Activated CD4-positive, alpha-beta T cell treated with anti-CD3 and anti-CD28 coated beads, Interleukin-2, Interleukin-6, amounts not matched to agents 100 ng/mL and 50 ng/mL, durations not matched to agents 16 hours and 8 hours (primary cell): ENCODE measurements at places on chromosomes 1 and 21.
A peak's percentile ranks its signal among the peaks of the same experiment; 100 is the strongest.

- DNase-seq: no peak
Observed at GRCh38 chr1:57882934-57883641, 459.2 kb upstream of the DAB1 start.

DNA sequence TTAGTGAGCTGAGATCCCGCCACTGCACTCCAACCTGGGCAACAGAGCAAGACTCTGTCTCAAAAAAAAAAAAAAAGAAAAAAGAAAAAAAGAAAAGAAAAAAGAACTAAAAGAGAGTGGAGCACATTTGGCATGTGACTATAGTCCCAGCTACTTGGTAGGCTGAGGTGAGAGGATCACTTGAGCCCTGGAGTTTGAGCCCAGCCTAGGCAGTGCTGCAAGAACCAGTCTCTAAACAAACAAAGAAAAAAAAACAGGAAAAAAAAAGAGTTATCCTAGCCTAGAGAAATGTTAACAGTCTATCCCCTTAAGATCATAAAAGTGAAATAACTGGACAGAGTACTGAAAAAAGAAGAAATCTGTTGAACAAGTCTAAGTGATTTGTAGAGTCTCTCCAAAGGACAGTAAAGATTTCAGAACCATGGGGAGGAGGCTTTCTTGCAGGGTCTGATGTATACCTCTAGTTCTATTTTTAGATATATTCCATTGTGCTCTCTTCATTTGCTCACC, 4.5 kb upstream of the PRDX1 start:
- DNase-seq: no peak

DNA sequence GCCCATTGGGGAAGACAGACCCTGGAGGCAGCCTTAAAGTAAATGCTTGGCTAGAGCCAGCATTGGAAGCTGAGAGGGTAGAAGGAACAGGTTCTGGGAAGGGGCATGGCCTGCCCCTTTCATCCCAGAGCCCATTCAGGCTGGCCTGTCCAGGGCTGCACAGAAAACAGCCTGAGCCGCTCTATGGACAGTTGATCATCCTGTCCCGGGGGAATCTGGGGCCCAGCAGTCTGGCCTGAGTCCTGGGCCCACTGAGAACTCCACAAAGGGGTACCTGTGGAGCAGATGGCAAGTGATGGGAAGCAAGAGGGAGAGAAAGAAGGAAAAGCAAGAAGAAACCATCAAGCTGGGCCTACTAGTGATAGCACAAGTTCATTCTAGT, 13.2 kb downstream of the TMEM81 start:
- no peak for DNase-seq

DNA sequence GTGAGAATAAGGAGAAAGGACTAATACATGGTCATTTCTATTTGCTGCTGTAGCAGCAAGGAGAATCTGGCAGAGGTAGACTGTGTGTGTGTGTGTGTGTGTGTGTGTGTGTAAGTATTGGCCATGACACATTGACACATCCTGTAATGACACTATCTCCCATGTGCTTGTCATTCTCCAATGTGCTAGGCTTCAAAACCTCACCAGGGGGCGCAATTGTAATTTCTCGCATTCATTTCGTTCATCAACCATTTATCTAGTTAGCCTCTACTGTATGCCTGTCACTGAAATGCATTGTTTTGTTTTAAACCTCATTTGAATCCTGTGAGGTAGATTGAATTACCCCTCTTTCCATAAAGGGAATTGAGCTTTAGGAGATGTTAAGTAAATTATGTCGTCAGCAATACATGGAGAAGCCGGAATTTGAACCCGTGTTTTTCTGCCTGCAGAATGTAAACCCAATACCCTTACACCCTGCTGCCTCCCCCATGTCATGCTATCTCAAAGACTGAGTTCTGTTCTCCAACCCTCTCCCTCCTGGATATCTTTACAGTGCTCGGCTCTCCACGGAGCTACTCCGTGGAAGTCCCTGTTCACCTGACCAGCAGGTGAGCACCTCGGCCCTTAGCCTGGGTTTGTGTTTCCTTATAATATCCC, 100.8 kb downstream of the UCK2 start:
- peak; percentile 72 for DNase-seq

- no peak for DNase-seq
Observed at GRCh38 chr21:27225151-27225550, 258.3 kb upstream of the ADAMTS5 start.

DNA sequence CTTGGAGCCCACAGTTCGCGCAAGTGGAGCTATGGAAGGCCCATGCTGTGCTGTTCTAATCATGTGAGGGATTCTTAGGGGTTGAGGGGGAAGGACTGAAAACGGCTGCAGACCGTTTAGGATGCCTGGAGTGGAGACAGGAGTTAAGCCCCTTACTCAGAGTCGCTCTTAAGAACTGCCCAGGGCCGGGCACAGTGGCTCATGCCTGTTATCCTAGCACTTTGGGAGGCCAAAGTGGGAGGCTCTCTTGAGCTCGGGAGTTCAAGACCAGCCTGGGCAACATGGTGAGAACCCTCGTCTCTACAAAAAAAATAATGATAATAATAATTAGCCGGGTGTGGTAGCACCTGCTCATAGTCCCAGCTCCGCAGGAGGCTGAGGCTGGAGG, 1.1 kb downstream of the ZNF672 start:
- DNase-seq: no peak

DNA sequence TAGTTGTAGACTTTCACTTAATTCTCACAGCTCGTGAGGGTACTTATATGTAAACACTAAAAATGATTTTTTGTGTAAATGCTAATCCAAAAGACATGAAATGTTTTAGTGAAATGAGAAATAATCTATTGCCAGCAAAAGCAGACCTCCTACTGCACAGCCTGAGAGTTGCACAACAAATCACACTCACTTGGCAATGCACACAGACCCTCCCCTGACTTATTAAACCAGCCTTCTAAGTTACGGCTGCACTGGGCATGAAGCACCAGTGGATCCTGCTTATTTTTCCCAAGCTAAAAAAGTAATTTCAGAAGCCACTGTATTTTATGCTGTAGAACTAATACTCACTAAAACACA, 10.3 kb downstream of the ERRFI1 start:
- no peak for DNase-seq

GRCh38 chr21:44771896-44772525, 29.6 kb downstream of the UBE2G2 start:
- no peak for DNase-seq

GRCh38 chr1:160371756-160372155, 4.9 kb downstream of the NHLH1 start:
- no peak for DNase-seq

DNA sequence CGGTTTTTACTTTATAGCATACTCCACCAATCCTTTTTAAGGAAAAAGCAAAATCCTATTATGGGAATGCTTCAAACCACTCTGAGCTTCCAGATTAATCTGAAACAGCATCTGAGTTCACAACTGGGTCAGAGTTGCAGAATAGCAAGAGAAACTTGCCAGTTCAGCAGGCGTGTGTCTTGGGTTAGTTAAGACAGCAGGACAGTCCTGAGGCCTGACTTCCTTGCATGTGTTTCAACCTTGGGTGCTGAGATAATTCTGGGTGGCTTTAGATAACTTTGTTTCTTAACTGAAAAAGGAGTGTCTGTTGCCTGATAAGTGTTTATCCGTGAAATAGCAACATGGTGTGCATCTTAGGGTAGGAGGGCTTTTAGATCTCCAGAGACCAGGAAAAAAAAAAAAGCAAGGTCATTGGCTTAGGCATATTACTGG, 169.2 kb downstream of the DHRS3 start:
- DNase-seq: no peak

DNA sequence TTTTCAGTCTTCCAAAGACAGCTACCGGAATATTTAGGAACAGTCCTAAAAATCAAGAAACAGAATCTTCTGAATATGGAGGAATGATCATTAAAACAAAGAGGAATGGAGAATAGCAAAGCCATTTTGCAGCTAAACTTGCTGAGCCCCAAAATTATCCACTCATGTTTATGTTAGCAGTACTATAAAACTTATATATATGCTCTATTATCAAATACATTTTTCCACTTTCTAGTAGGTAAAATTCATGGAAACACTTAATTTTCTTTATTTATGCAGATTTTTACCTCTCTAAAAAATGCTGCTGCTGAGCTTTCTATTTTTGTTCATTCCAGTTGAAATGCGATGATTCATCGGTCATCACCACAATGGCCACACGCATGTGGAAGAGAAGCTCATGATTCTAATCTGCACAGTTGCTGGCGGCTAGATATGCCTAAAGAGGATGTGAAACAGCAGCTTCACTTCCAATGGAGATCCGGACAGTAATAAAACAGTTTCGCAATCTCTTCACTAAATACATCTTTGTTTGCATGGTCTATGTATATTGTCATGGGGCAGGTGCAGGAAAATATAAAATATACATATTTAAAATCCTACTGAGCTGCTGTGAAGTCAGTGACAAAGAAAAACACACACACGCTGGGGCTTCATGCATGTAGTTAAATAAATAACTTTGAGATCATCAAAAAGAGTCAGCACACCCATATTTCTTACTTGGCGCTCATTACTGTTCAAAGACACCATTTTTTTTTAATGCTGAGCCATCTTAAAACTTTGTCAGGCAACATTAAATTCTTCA, 292.2 kb downstream of the SMYD3 start:
- DNase-seq: peak; percentile 3

GRCh38 chr1:99180343-99180808, 83.9 kb upstream of the PLPPR4 start:
- peak; percentile 83 for DNase-seq

DNA sequence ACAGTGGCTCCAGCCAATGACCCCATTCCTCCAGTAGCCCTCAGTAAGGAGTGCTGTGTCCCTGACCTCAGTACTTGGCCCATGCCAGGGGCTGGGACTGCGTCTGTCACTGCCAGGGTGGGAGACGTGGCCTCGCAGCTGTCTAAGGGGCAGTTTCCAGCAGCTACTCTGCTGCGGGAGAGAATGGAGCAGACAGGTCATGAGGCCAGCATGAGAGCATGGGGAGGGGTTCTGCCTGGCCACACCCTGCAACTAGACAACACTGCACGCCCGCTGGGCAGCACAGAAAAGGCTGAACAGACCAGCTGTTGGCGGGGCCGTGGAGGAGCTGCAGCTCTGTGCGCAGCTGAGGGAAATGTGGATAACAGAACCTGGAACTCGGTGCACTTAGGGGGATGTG, 91.6 kb upstream of the COL6A1 start:
- DNase-seq: no peak

DNA sequence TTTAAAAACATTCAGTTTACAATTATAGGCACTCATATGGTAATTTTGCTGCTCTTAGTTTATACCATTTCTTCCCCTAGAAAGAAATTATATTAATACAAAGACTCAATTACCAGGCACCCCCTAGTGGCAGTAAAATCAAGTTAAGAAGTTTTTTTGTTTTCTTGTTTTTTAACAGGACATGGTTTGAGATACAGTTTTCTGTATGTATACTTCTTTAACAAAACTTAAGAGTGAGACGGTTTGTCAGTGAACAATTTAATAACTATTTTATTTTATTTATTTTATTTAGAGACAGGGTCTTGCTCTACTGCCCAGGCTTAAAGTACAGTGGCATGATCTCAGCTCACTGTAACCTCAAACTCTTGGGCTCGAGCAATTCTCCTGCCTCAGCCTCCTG, 224.6 kb downstream of the FAF1 start:
- peak; percentile 10 for DNase-seq

- DNase-seq: peak; percentile 5
Observed at GRCh38 chr1:24903011-24903461, 27.0 kb downstream of the RUNX3 start.

DNA sequence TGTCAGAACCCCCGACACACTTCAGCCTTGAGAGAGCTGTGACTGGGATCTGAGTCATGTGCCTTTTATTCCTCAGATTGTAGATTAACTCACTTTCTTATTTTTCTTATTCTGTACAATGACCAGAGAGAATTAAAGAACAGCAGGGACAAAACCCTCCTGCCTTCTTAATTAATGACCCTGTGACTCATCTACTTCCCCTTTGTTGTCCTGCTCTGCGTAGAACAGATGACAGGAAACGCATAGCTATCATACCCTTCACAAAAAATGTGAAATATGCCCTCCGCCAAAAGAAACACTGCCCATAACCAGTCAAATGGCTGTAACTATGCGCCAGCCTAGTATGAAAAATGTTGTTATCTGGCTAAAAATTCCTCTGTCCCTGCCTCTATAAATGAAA, 9.1 kb upstream of the PADI2 start:
- DNase-seq: no peak

DNA sequence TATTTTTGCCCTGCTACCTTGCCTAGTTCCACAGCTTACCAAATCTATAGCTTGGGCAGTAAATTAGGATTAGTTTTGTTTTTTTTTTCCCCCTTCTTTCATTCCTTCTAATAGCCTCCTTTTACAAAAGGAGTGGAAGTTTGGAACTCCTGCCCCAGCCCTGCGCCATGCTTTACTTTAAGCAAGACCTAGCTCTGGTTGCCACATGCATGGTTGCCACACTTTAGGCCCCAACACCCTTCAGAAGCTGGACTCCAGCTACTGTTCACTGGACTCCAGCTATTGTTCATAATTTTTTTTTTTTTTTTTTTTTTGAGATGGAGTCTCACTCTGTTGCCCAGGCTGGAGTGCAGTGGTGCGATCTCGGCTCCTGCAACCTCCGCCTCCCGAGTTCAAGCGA, 115.8 kb downstream of the NR5A2 start:
- DNase-seq: no peak

GRCh38 chr1:145771056-145771455, 51.8 kb downstream of the CD160 start:
- no peak for DNase-seq

DNA sequence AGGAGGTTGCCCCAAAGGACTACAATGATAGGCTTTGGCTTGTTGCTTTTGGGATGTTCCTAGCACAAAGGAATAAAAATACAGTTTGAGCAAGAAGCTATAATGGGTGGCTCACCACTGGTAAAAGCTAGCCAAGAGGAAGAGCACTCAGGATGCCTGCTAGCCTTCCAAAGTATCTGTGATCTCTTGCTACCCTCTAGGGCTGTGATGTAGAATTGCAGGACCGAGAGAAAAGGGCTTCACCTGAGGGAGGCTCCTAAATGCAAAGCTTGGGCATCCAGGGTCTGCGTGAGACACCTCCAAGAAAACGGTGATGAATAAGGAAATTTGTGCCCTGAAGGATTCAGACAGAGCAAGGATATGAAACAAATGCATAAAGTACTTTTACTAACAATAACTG, 17.7 kb downstream of the IVL start:
- DNase-seq: peak; percentile 20

DNA sequence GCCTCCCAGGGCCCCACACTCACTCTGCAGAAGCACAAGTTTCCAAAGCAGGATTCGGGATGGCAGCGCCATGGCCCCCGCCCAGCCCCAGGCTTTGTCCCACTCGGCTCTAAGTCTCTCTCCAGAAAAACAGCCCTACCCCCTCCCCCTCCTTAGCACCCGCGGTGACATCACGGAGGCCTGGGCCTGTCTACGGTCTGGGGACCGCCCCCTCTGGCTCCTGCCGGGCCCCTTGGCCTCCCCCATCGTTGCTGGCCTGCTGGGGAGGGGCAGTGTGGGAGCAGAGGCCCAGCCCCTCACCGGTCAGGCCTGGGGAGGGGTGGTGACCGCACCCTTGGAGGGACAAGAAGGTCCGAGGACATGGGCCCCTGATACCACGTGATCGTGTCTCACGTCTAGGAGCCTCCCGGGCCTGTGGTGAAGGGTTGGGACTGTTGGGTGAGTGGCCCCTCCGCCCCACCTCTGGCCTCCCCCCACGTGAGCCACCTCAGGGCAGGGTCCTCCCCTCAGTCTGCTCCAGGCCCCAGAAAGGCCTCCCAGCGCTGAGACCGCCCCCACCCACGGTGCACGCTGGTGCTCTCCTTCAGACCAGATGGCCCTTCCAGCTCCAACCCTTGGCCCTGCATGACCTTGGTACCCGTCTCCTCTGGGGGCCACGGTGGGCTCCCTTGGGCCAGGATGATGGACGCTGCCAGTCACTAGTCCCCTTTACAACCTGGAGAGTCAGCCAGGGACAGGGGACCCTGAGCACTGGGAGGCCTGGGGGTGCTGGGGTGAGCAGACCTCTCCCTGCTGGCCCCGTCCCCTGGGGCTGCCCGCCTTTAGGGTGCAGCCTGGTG, at the start of gene MXRA8:
Gene MXRA8 (minus strand): TSS at position 123 of the 839 bp plus-strand sequence. CDS start 51 bp downstream, at position 72.
- no peak for DNase-seq
